ENCODE measurements at places on chromosomes 16 and 17. TPM values are rescaled to one million over a fixed set of nuclear protein-coding genes. Genes with fewer than 3 reads are reported as not detected.

The TMEM235 gene
- not detected for total RNA-seq

The CKLF gene
- total RNA-seq: 134 TPM

The MAF gene
- 13.8 TPM for total RNA-seq

The TRIM47 gene
- total RNA-seq: 11.9 TPM

The RHBDL1 gene
- 1.1 TPM for total RNA-seq

The TP53TG3D gene
- total RNA-seq: not detected

The KRT40 gene
- not detected for total RNA-seq

The IRX3 gene
- 8.2 TPM for total RNA-seq

The C1QTNF1 gene
- 3.6 TPM for total RNA-seq

The DHRS7C gene
- total RNA-seq: not detected

The CTRB2 gene
- total RNA-seq: not detected

The TMEM204 gene
- 0.91 TPM for total RNA-seq

The TOP3A gene
- total RNA-seq: 80.2 TPM

The HSD3B7 gene
- total RNA-seq: 4.1 TPM
